NCI-H1092 treated with DMSO at 0.1 percent for 48 hours (cell line): ENCODE measurements at places on chromosomes 12 and 14.

DNA sequence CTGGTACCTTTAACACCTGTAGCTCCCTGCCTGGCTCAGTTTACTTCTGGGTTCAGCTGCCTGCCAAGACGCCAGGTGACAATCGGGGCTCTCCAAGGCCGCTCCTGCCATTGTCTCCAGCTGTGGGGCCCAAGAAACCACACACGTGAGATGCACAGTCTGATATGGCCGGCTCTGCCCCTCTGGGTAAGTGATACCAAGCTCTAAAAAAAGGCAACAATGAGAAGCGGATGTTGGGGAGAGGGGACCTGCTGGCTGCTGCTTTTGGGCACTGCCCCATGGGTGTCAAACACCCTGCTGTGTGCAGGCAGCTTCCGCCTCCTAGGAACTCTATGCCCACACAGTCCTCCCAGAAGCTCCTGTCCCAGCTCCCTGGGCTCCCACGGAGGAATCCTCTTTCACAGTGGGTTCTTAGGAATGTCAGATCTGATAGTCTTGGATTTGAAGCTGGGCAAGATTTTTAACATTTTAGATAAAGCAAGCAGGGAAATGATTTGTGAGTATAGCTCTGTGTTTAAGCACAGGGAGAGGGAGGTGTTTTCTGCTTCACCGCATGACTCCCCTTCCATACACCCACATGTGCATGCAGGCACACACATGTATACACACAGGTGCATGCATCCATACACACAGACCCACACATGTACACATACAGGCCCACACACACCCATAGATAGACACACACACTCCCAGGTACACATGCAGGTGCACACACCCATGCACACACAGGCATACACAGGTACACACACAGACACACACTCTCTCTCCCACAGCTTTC, 1135.8 kb downstream of the BCL11B start:
- peak; percentile 60 for DNase-seq

GRCh38 chr12:47079981-47080724, 394 bp upstream of the AMIGO2 start:
- DNase-seq = peak; percentile 40

DNA sequence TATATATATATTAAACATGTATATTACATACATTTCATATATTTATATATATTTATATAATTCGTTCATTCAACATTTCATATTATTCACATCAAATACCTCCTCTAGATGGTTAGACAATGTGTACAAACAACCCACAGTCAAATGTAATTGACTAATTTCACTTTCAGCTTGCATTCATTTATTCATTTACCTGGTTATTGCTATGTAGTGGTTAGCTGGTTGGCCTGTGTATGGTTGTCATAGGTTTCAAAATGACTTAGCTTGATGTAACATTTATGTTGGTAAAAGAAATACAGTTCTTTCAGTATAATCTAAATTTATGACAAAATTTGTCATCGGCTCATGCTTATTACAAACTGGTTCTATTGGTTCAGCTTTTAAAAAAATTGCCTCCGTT, 389 bp downstream of the OR4K13 start:
- no peak for DNase-seq

DNA sequence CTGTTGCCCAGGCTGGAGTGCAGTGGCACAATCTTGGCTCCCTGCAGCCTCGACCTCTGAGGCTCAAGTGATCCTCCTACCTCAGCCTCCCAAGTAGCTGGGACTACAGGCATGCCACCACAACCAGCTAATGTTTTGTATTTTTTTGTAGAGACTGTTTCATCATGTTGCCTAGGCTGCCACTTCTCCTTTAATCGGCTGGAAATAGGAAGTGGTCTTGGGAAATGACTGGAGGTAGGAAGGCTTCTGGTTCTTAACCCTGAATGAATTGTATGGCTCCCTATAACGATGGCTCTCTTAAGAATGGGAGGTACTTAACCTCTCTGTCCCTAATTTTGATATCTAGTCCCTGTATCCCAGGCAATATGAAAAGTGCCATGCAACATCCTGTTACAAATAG, 113.9 kb upstream of the USP15 start:
- DNase-seq = no peak

- no peak for DNase-seq
Measured at GRCh38 chr12:72191761-72192160, 80.4 kb upstream of the TRHDE start.

- DNase-seq = no peak
Measured at GRCh38 chr12:110001596-110001995, 2.4 kb downstream of the ANKRD13A start.

- no peak for DNase-seq
Measured at GRCh38 chr14:63273129-63273528, 45.6 kb downstream of the GPHB5 start.

- no peak for DNase-seq
Measured at GRCh38 chr12:17214929-17215328, 609.0 kb upstream of the LMO3 start.

DNA sequence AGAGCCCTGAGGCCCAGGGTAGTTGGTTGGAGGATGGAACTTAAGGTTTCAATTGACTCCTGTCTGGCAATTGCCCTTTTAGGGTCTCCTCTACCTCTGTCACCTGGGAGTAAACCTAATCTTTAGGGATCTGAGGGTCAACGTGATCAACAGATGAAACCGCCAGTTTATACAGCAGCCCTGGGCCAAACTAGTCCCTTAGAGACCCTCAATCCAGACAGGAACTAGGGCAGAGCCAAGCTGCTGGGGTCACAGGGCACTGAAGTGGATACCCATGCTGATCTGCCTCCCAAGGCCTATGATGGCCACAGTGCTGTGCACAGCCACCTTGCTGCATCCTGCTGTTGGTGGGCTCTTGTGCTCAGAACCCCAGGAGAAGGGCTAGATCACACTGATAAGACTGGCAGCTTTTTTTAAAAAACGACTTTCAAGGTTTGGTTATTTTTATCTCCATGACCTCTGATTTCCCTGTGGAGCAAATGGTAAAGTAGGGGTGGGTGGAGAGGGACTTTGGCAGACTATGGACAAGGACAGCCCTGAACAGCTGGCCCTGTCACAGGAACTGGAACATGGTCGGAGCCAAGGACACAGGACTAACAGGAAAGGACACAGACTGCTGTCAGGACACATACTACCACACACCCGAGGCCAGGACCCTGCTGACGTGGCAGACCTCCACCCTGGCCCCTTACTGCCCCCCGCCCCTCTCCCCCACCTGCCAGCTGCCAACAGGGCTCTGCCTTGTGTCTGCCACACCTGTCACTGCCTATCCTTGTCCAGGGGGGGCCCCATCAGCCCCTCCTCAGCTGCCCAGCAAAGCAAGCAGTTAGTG, 474 bp downstream of the FITM1 start:
- DNase-seq = no peak

- no peak for DNase-seq
Measured at GRCh38 chr12:119940897-119941296, 48.1 kb upstream of the BICDL1 start.

GRCh38 chr12:46360370-46360769, 12.2 kb downstream of the SLC38A2 start:
- no peak for DNase-seq

- no peak for DNase-seq
Measured at GRCh38 chr12:109961612-109962011, 34.6 kb downstream of the GIT2 start.

GRCh38 chr12:75507086-75507485, 4.3 kb downstream of the KRR1 start:
- DNase-seq = no peak

GRCh38 chr12:130880411-130880885, 8.6 kb downstream of the RAN start:
- no peak for DNase-seq

DNA sequence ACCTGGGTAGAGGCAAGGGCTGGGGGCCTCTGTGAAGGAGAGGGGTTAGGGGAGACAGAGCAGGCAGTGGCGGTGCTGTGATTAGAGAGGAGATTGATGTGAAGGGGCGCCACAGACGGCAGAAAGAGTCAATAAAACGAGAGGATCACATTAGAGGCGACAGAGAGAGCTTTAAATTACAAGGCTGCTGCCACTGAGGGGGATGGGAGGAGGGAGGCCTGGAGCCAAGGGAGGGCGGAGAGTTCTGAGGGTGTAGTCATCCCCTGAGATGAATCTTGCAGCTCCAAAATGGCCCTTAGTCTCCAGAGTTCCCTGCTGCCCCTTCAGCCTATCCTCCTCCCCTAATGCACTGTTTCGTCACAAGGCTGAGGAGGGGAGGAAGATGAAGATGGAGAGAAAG, 12.8 kb downstream of the ZFHX2 start:
- DNase-seq = peak; percentile 44

DNA sequence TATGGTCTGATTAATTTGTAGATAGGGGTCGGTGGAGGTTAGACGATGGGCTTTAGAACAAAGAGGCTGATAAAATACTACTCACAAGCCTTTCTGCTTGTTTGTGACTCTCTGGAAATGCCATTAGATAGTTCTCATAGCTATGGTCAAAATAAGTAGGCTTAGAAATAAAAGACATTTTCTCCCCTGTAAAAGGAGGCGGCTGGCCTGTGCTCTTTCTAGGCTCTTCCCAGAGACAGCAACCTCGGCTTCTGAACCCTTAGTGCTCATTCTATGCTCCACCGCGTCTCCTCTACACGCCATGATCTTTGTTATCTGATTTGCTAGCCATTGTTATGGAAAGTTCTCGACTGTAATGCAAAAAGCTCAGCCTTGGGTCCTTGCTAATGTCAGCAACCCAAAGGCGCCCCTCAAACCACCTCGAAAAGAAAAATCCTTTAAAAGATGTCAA, 64.5 kb downstream of the CRADD start:
- DNase-seq = no peak

DNA sequence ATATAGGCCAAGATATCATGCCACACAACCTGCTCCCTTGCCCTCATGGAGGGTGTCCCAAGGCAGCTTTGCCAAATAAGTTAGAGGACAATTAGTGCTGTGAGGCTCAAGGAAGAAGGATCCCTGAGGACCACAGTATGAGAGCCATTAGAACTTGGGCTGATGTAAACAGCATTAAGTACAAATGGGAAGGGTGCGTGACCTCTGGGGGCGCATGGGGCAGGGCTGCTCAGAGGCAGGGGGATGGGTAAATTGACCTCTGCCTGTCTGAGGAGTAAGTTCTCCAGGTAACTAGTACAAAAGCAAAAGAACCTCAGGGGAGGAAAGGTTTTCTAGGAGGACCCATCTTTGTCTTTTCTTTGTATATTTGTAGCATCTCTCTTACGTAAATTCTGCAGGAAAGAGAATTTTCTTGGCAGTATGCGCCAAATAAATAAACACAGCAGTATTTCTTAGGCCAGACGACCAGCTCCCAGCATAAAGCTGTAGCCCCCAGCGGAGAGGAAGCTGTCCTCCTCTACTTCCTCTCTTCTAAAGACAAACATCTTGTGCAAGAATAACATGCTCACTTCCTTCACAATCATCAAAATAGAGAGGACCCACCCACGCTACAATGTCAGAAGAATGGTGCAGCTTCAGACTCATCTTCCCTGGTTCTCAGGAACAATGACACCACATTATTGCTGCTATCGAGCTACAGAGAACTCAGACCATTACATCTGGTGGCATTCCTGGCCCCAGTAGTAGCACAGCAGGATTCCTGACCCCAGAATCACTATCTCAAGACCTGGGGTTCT, 16.4 kb upstream of the VWF start:
- no peak for DNase-seq

GRCh38 chr12:55515696-55516095, 23.5 kb downstream of the OR6C68 start:
- no peak for DNase-seq

GRCh38 chr14:87687420-87687819, 305.6 kb downstream of the GALC start:
- no peak for DNase-seq

GRCh38 chr12:48183876-48184548, 568 bp downstream of the CCDC184 start:
- DNase-seq = no peak

- no peak for DNase-seq
Measured at GRCh38 chr14:72830786-72831594, 62.9 kb downstream of the DPF3 start.

GRCh38 chr12:67892259-67893021, 96.8 kb upstream of the IFNG-AS1 start:
- DNase-seq = no peak

GRCh38 chr12:44334347-44334746, 498.5 kb downstream of the TMEM117 start:
- DNase-seq = no peak

GRCh38 chr12:72246370-72246769, 25.8 kb upstream of the TRHDE start:
- no peak for DNase-seq

GRCh38 chr12:80162177-80162576, 62.8 kb downstream of the OTOGL start:
- DNase-seq = no peak

GRCh38 chr12:66539431-66539830, 139.4 kb downstream of the GRIP1 start:
- DNase-seq = no peak

- no peak for DNase-seq
Measured at GRCh38 chr12:57943438-57944080, 2.2 kb downstream of the ATP23 start.

GRCh38 chr12:1859643-1860042, 39.3 kb downstream of the LRTM2 start:
- no peak for DNase-seq

DNA sequence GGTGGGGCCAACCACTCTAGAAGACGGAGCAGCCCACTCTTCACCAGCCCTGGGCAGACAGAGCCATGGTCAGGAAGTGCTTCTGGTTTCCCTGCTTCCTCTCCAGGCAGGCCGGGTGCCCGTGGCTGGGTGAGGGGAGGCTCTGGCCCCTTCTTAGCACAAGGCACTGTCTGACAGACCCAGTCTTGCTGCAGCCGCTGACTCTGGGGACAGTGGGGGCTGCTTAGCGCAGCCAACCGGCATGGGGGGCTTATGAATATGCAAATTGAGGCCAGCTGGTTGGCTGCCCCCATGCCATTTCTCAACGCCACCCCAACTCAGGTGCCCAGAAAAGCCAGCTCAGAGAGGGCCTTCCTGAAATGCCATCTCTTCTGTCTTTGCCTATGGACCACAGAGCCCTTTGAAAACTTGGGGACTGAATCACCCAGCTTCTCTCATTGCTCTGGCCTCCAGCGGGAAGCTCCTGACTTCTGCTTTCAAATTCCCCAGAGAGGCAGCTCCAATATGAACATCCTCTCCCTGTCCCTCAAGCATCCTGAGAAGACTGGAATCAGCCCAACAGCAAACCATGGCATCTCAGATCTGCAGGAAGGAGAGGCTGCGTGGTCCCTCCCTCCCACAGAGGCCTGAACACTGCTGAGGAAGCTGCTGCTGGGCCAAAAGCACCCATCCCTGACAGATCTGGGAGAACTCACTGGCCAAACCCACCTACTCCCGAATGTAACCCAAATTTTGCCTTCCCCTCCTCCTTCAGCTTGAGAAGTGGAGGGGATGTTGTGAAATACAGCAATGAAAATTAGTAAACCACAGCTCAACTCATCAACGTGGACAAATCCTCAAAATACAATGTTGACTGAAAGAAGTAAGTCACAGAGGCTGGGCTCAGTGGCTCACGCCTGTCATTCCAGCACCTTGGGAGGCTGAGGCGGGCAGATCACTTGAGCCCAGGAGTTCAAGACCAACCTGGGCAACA, at the start of gene PROX2:
Gene PROX2 (minus strand): TSS at position 205 of the 973 bp plus-strand sequence. CDS start 12,311 bp downstream, outside the sequence.
- DNase-seq = no peak

DNA sequence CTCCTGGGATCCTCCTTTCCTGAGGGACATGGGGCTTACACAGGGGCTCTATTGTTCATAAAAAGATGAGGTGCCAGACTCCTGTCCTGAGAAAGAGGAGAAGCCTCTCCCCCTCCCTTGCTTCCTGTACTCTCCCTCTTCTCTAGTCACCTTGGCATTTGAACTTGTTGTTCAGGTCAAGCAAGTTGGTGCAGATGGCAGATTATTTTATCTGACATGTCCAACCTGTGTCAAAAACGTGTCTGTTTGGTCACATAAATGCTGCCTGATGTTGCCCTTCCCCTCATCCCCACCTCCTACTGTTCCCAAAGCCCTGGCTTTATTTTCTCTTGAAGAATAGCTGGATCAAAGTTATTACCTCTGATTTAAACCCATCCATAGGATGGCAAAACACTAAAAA, 154.8 kb downstream of the TMX1 start:
- no peak for DNase-seq
